ENCODE measurements at places on chromosomes 6 and 20. TPM values are rescaled to one million over a fixed set of nuclear protein-coding genes. Genes with fewer than 3 reads are reported as not detected.
A peak's percentile ranks its signal among the peaks of the same experiment; 100 is the strongest.

DNA sequence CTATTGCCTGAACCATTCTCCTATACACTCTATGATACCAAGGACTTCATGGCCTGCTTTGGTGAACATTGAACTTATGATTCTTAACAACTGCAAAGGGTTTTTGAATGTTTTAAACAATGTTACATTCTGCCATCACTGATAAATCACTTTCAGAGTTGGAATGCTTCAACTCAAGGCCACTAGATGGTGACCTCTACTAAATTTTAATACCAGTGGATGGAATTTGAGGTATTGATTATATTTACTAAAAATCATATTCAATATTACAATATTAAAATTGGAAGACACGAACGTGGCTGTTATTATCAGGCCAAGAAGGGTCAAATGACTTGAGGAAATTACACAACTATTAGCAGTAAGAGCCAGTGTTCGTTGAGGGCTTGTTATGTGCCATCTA is 18.6 kb downstream of the MYCT1 start:
- DNase-seq = no peak

DNA sequence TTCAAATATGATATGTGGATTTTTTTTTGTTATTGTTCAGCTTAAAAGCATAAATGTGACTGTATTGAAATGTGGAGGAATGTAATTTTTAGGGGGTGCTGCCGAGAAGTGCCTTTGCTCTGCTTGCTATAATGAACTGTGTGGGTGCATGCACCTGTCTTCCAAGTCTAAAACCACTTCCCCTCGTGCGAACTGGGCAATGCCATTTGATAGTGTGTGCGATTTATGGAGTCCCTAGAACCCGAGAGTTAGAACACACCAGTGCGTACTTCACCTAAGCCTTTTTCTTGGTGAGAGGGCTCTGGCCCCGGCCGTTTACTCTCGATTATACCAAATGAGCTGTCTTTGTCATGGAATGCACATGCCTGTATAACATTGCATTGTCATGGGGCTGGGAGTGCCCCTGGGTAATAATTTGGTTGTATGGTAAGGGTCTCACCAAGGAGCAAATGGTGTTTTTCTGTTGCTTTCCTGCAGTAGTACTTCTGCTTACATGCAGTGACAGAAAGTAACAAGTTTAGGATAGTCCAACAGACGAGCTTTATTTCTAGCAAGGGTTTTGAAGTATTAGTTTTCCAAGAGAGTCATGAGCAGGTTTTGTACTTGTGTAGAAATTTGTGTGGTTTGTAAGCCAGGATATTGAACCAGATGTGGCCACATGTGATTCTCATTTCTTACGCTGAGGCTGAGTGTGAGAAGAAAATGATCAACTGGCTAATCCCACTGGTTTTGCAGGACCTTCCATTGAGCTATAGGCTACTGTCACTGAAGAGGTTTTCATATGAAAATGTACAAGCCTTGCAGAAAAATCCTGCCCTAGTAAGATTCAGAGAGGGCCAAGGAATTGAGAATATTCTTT is 172.4 kb downstream of the DTNBP1 start:
- no peak for DNase-seq

DNA sequence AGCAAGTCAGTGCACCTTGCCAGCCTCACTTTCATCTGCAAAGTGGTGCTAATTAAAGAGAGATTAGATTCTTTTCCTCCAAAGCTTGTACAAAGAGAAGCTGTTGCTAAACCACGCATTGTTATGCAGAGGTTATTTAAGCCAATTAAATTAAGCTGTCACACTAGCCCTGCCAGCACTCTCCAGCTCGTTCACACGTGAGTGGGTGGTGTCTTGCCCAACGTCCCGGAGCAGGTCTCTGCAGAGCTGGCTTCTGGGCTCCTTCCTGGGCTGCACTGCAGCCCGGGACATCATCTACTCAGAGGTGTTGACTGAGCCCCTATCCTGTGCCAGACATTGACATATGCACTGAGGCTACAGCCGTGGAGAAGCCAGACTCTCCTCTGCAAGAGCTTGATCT is 401.6 kb upstream of the SULF2 start:
- DNase-seq = peak; percentile 36

DNA sequence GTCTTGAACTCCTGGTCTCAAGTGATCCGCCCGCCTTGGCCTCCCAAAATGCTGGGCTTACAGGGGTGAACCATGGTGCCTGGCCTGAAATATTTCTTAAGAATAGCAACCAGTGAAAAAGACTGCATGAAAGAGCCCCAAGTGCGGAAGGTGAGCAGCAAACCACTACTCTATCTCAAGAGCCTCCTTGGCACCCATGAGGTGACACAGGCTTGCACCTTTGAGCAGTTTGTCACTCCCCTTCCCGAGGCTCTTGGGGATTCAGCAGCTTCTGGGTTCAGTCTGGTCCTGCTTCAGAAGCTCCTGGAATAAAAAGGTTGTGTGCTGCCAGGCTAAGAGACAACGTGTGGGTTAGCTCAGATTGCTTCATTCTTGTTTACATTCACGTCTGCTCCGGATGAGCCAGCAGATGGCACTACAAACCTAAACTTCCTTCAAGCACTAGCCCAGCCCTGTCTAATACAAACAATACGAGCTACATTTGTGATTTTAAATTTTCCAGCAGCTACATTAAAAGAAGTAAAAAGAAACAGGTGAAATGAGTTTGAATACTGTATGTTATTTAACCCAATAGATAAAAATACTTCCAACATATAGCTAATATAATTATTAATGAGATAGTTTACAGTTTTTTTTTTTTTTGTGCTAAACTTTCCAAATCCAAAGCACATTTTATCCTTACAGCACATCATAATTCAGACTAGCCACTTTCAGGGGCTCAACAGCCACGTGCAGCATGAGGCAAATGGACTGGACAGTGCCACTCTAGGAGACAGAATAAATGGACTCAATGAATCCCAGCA is 46.2 kb downstream of the GJA10 start:
- DNase-seq = no peak

GRCh38 chr6:71486461-71486860 is 197.8 kb downstream of the OGFRL1 start:
- DNase-seq = no peak

DNA sequence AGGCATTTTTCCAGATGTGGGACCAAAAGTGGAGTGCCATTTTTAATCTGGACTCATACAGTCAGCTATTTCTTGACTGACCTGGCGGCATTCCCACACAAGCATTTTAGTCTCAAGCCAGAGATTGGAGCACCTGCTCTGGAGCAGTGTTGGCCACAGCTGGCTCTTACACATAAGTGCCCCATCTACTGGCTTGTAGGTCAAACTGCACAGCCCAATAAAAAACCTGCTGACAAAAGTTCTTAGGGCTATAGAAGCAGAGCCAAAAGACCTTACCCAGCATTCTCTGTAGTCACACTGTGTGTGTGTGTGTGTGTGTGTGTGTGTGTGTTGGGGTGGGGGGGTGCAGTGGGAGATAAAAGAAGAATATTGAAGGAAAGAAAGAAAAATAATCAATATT is 38.6 kb upstream of the SENP6 start:
- DNase-seq = no peak

DNA sequence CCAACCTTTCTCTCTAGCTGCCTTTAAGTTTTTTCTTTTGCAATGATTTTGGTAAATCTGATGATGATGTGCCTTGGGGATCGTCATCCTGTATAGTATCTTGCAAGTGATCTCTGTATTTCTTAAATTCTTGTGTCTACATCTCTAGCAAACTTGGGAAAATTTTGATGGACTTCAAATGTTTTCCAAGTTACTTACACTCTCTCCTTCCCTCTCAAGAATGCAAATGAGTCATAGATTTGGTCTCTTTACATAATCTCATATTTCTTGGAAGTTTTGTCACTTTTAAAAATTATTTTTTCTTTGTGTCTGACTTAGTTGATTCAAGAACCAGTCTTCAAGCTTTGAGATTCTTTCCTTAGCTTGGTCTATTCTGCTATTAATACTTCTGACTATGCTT is 176.4 kb downstream of the TBC1D32 start:
- no peak for DNase-seq

- no peak for DNase-seq
Measured at GRCh38 chr6:144338474-144338873, 53.3 kb downstream of the UTRN start.

DNA sequence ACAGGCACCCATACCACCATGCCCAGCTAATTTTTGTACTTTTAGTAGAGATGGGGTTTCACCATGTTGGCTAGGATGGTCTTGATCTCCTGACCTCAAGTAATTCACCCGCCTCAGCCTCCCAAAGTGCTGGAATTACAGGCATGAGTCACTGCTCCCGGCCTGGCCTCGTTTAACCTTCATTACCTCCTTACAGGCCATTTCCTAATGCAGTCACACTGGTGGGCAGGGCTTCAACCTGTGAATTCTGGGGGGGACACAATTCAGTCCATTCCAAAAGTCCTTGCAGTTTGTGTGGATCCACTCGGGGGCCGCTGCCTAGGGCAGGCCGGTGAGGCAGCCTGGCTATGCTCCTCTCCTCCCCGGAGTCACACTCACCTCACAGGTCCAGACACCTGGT is 112.4 kb upstream of the SNX9 start:
- DNase-seq = no peak

- DNase-seq = peak; percentile 90
Measured at GRCh38 chr20:25000268-25000801, 7.8 kb upstream of the APMAP start.

GRCh38 chr6:88982720-88983119 is 19.3 kb upstream of the RNGTT start:
- peak; percentile 73 for DNase-seq

GRCh38 chr20:43513372-43513930 is 6.0 kb downstream of the L3MBTL1 start:
- no peak for DNase-seq

DNA sequence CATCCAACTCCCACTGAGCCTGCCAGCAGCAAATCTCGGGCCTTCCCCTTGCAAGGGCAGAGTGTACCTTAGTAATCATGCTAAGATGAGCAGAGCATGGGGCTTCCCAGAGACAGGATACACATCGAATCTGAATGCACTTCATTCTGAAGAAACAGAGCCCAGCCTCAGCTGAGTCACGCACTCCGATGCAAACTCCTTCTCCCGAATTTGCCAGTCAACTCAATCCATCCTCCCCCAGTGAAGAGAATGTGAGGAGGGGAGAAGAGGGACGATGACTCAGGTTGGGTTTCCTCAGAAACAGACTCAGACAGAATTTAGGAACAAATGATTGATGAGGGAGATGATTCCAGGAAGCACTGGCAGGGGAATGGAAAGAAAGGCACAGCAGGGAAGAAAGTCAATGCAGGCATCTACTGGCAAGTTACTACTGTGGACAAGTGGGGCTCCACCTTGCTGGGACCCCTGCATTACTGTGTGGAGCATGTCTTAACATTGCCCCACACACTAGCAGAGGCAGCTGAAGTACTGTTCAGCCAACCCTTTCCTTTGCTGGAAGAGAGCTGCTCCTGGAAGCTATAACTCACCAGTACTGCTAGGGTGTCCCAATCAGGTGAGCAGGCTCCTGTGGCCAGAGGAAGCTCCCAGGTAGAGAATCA is 251.6 kb downstream of the ADGB start:
- DNase-seq = no peak

- no peak for DNase-seq
Measured at GRCh38 chr20:3436864-3437574, 29.6 kb upstream of the DNAAF9 start.

DNA sequence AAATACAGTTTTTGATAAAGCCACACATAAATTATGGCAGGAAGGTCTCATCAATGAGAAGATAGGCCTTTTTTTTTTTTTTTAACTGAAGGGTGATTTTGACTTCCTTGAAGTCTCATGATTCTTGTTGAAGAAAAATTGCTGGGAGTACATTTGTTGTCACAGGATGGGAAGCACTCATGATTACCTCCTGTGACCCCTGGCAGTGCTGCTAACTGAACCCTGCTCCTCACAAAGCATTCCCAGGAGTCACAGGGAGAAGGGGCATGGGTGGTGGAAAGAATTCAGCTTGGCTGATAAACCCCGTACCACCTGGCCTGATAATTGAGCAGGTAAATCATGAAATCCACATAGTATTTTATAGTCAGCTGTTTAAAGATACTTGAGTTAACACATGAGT is 86.9 kb downstream of the CD109 start:
- DNase-seq = no peak

DNA sequence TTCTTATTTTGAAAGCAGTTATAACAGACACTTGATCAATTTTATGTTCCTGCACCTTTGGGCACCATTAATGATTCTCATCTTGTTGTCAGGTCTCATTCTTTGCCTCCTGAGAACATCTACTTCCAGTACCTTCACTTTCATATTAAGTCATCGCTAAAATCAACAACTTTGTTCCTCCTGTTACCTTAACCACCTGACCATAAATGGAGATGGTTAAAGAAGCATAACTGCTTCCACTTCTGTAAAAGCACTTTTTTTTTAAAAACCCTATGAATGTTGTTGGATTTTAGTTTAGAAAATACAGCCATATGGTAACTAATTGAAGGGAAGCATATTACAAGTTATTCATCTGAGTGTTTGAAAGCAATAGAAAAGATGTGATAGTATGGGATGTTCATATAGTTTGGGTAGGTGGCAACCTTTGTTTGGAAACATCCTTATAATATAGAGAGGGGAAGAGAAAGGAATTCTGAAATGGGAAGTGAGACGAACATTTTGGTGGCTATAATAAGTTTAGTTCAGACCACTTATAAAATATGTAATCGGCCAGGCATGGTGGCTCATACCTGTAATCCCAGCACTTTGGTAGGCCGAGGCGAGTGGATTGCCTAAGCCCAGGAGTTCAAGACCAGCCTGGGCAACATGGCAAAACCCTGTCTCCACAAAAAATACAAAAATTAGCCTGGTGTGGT is 53.9 kb downstream of the AFG1L start:
- DNase-seq = no peak

DNA sequence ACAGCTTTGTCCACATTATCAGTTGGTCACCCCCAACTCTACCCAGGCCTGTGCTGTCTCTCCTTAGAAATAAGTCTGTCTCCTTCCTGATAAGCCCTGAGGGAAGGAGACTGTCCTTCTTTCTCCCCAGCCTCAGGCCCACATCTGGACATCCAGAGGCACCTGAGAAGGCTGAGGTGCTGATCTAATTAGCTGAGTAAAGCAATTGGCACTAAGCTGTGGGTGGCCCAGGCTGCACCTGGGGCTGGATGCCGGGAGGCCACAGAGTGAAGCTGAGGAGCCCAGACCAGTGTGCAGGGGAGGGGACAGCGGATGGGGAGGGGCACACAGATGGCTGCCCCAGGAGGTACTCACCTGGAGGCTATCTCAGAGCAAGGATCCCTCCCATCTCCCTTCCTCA is 26.2 kb upstream of the BMP7 start:
- no peak for DNase-seq

- no peak for DNase-seq
Measured at GRCh38 chr20:6298049-6298448, 175.2 kb upstream of the FERMT1 start.

PNPLA1 gene
- total RNA-seq = 28.8 TPM

DAAM2 gene
- 16.9 TPM for total RNA-seq

ACTL10 gene
- 4.3 TPM for total RNA-seq

BPI gene
- total RNA-seq = not detected

CDSN gene
- 480 TPM for total RNA-seq

LAMA2 gene
- total RNA-seq = 32.4 TPM

FRK gene
- total RNA-seq = 3.2 TPM

MROH8 gene
- 0.59 TPM for total RNA-seq

FAXC gene
- 0.04 TPM for total RNA-seq
